ENCODE measurements at places on chromosomes 5 and 9.
A peak's percentile ranks its signal among the peaks of the same experiment; 100 is the strongest.

DNA sequence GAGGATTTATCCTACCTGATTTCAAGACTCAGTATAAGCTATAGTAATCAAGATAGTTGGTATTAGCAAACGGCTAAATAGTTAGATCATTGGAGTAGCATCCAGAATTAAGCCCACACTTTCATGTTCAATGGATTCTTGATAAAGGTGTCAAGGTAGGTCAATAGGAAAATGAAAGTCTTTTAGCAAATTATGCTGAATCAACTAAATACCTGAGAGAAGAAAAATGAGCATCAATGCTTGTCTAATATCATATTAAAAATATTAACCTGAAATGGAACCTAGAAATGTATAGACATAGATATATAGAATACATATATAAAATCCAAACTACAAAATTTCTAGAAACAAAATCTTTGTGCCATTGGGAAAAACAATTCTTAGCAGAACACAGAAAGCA, 685.6 kb downstream of the DTWD2 start:
- DNase-seq: no peak

GRCh38 chr9:126154869-126155268, 171.8 kb upstream of the MVB12B start:
- DNase-seq: peak; percentile 25

GRCh38 chr9:97632248-97632984, 752 bp downstream of the TSTD2 start:
- DNase-seq: no peak

DNA sequence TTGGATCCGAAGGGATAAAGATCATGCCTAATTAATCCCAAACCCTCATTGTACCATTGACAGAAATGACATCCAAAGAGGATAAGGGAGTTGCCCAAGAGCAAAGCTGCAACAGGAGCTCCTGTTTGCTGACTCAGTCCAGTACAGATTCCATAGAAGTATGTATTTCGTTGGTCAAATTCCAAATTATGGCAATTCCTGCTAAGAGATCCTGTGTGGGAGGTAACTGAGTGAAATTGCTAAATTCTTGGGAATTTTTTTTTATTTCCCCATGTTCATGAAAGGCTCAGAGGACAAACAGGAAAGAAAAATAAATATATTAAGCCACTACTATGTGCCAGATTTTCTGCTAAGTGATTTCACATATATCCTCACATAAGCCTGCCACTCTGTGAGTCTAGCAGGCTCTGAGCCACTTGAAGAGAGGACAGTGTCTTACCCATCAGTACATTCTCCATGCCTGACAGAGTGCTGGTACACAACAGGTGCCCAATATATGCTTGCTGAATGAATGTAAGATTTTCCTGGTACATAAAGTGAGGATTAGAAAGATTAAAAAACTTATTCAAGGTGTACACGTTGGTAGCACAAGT, 132.7 kb downstream of the GLIS3 start:
- DNase-seq: no peak

DNA sequence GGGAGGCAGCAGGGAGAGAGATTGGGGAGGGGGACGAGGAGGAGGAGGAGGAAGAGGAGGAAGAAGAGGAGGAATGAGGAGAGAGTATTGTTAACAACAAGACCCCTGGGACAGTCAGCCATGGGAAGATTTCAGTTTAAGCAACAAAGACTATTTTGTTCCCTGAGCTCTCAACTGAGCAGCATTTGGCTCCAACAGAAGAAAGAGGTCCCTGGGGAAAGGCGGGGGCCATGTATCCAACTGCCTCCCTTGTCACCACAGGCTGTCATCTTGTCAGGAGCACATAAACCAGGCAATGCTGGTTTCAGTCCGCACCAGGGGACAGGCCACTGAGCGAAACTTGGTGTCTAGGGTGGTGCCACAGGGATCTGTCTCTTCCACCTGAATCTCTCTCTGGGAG, 316.1 kb downstream of the TLE1 start:
- no peak for DNase-seq

GRCh38 chr9:33272061-33272460, 7.2 kb downstream of the CHMP5 start:
- no peak for DNase-seq

GRCh38 chr9:91897201-91897600, 52.8 kb downstream of the ROR2 start:
- no peak for DNase-seq

GRCh38 chr9:89036383-89036782, 45.1 kb downstream of the S1PR3 start:
- DNase-seq: no peak

GRCh38 chr9:85610074-85610860, 131.5 kb downstream of the AGTPBP1 start:
- no peak for DNase-seq

DNA sequence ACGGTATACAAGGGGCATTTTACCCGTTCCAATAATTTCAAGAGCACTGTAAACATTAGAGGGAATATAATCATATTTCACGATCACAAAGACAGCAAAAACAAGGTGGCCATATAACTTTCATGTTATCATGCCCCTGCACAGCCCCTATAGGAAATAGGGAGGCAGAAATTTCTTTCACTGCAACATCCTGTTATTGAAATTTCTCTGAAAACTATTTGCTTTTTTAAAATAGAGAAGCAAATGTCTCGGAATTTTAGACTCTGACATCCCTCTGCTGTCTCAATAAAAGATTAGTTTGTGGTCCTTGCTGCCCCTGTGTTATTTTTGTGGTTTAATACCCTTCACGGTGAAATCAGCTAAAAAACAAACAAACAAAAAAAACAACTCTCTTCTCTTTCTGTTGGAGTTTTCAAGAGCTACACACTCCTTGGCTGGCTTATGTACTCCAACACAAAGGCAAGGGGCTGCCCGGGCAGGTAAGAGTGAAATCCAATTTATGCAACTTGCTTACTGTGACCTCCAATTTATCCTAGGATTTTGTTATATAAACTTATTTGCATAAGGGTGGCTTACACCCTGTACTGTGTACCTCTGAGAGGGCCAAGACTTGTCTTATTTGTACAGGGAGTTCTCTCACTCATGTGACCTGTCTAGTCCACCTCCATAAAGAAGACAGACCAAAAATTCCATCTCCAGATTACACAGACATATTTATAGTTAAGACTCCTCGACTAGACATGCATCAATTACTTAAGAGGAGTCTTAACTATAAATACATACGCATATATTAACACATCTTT, 223.6 kb downstream of the MLLT3 start:
- DNase-seq: no peak

DNA sequence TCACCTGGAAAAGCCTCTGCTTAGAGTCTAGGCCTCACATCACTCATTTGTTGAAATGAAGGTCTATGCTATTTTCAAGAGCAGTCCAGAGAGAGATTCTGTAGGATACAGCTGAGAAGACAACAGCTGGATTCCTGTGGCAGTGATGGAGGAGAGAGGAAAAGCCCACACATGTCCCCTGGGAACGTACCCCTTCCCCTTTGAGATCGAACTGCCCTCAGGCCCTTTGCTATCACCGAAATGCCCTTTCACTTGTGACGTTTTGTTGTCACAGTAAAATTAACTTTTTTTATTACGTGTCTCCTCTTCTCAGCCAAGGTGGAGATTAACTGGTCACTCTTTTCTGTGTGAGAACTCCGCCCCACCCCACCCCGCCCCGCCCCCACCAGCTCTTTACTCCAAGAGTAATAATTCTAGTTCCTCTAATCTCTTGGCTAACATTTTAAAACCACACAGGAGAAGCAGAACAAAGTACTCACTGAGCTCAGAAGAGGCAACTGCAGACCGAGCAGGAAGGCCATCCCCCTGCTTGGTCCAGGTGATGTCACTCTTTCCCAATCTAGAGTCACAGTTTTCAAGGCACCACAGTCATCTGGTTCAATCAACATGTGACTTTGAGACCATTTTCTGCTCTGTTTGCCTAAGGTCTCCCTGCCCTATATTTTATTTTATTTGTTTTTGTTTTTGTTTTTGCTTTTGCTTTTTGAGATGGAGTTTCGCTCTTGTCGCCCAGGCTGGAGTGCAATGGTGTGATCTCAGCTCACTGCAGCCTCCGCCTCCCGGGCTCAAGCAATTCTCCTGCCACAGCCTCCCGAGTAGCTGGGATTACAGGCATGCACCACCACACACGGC, 105.6 kb downstream of the SUSD1 start:
- DNase-seq: no peak

- DNase-seq: no peak
Measured at GRCh38 chr9:112849363-112849922, 41.2 kb downstream of the SLC46A2 start.

GRCh38 chr5:133704411-133704810, 92.1 kb upstream of the FSTL4 start:
- peak; percentile 82 for DNase-seq

DNA sequence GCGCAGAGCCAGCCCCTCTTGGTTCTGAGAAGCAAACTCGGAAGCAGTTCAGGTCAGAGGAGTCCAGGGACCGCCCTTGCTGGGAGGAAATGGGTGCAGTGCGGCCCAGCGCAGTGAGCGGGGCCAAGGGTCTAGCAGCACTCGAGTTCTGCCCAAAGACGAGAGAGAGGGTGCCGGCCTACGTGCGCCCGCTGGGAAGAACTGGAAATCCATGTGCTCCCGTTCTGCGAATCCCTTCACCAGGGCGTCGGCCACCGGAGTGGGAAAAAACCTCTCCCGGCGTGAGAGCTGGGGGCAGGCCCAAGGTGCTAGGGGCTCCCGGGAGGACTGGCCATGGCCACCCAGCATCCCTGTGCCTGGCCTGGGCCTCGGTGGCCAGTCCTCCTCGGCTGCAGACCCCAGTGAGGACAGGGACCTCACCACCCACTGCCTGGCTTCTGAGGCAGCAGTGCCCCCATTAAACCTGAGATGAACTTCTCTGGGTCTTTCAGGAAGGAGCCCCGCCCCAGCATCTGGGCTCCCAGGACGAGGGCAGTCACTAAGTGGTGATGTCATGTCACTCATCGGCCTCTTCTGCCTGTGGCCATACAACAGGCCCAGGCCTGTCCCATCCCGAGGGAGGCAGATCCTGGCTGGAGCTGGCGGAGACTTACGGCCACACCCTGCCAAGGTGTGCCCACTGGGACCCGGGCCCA, 10.6 kb downstream of the TMEM250 start:
- no peak for DNase-seq

DNA sequence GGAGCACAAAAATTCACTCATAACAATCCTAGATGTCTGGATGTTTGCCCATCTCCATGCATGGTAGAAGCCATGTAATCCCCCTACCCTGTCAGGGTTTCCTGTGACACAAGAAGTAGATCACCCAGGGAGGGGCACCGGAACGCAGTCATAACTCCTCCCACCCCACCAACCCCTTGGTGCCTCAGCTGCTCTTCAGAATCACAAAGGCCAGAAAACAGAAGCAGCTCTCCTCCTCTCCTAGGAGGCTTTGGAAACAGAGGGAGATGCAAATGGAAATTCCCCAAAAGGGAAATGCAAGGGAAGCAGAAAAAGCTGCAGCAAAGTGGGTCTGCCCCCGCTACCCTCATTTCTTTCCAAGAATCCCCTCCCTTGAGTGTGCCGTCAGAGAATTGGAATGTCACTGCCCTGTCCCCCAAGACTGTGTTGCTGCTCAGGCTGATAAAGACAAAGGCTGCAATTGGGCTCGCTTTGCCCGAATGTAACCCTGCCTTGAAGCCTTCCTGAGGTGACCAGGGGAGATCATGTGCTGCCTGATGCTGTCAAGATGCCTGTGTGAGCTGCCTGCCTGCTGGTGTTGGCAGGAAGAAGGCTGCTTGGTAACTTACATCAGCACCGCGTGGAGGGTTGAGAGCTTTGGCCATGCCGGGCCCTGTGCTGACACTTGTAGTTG, 65.5 kb upstream of the ABCA1 start:
- DNase-seq: no peak

GRCh38 chr5:81896764-81897163, 75.1 kb upstream of the ATG10 start:
- DNase-seq: no peak

- DNase-seq: no peak
Measured at GRCh38 chr5:132456987-132457361, 33.6 kb downstream of the IRF1 start.

GRCh38 chr9:31839273-31839672, 545.2 kb upstream of the ACO1 start:
- no peak for DNase-seq

DNA sequence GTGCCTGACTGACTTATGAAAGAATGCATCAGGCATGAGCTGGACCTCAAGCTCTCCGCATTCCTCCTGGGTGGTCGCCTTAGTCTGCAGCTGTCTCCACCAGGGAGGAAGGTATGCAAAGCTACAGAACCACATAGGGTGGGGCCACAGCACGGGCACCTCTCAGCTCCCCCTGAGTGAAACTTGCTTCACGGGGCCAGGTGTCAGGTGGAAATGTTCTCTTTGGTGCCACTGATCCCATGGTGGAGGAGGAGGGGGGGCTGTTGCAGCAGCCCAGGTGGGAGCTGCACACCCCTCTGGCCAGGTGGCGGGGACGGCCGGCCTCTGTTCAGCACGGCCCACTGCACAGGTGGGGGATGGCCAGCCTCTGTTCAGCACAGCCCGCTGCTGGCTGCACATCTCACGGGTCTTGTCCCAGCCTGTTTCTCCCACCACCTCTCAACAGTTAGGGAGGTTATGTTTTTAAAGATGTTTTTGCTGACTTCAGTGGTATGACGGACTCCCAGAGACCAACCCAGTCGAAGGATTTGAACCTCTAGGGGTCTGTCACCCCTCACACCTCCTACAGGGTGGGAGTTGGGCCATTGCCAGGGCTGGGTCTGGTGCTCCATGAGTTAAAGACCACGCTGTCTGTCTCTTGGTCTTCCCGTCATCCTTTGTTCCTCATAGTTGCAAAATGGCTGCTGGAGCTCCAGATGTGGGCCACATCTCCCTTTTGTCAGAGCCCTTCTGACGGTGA, 34.3 kb downstream of the MRPL36 start:
- no peak for DNase-seq

DNA sequence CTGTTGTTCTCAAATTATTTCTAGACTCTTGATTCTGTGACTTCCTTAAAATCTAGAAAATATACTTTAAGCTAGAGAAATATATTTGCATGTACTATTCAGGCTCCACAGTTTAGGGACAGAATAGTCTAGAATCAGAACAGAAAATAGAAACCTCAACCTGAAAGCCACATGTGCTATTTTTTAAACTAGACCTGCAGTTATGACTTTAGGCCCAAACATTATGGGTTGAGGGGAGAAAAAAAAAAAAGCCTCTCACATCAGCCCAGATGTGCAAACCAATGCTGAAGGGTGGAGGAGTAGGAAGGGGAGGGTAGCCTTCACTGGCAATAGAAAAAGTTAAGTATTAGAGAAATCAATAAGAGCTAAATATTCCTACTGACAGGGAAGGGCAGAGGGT, 35.7 kb downstream of the ELL2 start:
- DNase-seq: no peak

- DNase-seq: no peak
Measured at GRCh38 chr5:150497274-150497988, 10.5 kb upstream of the NDST1 start.

- DNase-seq: no peak
Measured at GRCh38 chr5:7717691-7718090, 133.2 kb downstream of the CFAP90 start.

GRCh38 chr9:110050925-110051355, 157.0 kb downstream of the C9orf152 start:
- no peak for DNase-seq

All from vagina (tissue), 2 donors.